ENCODE measurements at places on chromosomes 12 and 14.
A peak's percentile ranks its signal among the peaks of the same experiment; 100 is the strongest.

GRCh38 chr14:71380271-71380670 lies 473.0 kb downstream of the PCNX1 start:
- DNase-seq, result peak; percentile 44

DNA sequence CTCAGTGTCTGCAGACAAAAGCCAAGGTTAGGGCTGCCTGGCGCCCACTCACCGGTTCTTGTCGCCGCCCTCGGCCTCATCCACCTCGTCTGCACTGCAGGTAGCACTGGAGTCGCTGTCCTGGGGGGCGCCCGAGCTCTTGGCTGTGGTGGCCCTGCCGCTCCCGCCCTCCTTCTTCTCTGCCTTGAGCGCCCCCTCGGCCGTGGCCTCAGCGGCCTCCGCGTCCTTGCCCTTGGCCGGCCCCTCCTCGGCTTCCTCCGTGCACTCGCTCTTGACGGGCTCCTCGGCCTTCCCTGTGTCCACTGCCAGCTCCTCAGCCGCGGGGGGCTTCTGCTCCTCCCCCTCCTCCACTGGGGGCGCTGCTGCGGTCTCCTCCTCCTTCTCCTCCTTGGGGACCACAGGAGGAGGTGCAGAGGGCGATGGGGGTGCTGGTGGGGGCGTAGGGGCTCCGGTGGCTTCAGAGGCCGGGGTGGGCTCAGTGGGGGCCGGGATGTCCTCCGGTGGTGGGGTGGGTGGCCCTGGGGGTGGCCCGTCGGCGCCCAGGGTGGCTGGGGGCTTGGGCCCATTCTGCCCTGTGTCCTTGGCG lies 77.2 kb downstream of the RFLNA start:
- no peak for DNase-seq

GRCh38 chr12:12909228-12909994 lies 18.0 kb downstream of the GPRC5A start:
- DNase-seq, result no peak

DNA sequence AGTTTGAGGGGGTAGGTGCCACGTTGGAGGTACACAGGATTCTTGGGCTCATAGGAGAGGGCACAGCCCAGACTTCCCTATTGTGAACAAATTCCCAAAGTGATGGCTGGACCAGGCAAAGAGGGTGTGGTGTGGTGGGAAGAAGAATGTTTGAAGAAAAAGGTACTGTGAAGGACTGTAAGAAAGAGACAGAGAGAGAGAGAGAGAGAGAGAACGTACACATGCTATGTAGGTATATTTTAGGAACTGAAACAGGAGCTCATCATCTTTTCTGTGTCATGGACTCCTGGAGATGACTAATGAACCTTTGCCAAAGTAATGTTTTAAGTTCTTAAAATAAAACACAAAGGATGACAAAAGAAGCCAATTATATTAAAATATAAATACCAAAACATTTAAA lies 24.5 kb downstream of the SLC17A8 start:
- no peak for DNase-seq

- no peak for DNase-seq
Measured at GRCh38 chr12:124380796-124381455, 86.0 kb downstream of the RFLNA start.

GRCh38 chr12:6928022-6928702 lies 403 bp downstream of the ATN1 start:
- no peak for DNase-seq

DNA sequence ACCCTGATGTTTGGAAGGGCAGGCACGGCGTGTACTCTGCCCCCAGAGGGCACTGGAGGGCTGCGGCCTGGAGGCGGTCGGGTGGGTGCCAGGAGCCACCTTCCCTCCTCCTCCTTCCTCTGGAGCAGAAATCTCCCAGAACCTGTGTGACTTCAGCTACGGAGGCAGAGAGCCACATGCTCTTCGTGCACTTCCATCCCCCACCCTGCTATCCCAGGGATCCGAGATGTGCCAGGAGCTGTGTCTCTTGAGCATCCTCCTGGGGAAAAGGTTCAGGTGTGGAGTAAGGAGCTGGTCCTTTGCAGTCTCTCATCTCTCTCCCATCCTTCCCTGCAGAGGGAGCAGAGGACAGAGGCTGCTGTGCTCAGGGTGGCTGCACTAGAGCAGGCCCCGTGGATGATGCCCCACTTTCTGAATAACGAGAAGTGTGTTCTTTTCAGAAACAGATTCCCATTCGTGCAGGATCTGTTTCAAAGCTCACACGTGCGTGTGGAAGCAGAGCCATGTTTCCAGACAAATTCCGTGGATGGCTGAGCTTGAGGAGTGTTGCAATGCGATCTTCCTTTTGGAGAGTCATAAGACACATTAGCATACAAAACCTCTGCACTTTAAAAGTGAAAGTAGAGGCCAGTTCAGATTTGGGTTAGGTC lies 162.9 kb downstream of the ADGRD1 start:
- no peak for DNase-seq

DNA sequence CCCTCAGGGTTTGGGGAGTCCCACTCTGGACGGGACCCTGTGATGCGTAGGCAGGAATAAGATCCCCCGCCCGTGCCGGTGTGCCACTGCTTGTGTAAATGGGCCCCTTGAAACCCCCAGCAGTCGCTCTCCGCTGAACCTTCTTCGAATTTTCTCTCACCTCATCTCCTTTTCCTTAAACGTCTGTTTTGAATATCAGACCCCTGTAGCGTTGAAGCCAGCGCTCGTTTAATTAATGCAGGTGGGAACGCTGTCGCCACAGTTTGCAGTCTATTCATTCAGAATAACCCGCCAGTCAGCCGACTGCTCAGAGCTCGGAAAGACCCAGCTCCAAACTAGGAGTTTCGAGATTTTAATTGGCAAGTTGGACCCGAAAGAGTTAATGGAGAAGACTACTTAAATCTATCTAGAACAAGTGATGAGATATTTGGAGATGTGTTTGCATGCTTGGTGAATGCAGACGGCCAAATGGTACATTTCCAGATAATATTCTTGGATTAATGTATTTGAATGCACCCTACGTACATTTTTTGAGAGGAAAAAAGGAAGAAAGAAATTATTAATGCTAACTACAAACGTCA lies 739 bp upstream of the PPP2R5E start:
- no peak for DNase-seq

- DNase-seq, result no peak
Measured at GRCh38 chr12:91811481-91812287, 334.0 kb downstream of the BTG1 start.

DNA sequence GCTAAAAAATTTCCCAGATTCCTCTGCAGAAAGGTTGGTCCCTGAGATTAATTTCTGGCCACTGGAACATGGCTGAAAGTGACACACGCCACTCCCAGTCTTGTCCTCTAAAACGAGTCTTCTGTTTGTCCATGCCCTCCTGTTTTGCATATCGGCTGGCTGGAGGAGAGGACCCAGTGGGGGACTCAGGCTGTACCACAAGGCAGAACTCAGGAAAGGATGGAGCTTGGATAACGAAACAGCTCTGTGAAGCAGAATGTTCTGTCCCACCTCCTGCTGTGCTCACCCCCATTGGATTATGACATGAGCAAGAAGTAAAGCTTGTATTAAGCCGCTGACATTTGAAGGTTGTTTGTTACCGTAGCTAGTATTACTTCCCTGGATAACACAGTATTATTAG lies 856.2 kb downstream of the BCL11B start:
- no peak for DNase-seq

- DNase-seq, result no peak
Measured at GRCh38 chr12:129076441-129077320, 223.4 kb downstream of the GLT1D1 start.

- DNase-seq, result no peak
Measured at GRCh38 chr12:93085383-93086287, 156.5 kb upstream of the EEA1 start.

- no peak for DNase-seq
Measured at GRCh38 chr12:122022393-122023338, 982 bp downstream of the BCL7A start.

GRCh38 chr12:121334513-121335343 lies 17.5 kb downstream of the ANAPC5 start:
- peak; percentile 41 for DNase-seq

DNA sequence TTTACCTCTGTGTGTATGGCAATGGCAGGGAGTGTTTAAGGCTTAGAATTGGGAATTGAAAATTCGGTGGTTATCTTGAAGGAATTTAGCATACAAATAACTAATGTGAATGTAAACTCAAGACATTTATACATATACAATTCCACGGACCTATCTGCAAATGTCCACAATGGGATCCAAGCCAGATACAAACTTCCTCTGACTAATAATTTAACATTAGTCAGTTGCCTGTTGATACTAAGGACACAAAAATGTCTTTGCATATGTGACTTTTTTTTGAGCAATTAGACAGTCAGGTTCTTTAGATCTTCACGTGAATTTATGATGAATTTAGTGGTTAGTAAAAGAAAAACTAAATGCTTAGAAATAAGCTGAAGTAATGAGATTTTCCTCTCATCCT lies 40.5 kb downstream of the ESR2 start:
- DNase-seq, result peak; percentile 28

- DNase-seq, result no peak
Measured at GRCh38 chr14:103882503-103883262, 35.3 kb upstream of the PPP1R13B start.

DNA sequence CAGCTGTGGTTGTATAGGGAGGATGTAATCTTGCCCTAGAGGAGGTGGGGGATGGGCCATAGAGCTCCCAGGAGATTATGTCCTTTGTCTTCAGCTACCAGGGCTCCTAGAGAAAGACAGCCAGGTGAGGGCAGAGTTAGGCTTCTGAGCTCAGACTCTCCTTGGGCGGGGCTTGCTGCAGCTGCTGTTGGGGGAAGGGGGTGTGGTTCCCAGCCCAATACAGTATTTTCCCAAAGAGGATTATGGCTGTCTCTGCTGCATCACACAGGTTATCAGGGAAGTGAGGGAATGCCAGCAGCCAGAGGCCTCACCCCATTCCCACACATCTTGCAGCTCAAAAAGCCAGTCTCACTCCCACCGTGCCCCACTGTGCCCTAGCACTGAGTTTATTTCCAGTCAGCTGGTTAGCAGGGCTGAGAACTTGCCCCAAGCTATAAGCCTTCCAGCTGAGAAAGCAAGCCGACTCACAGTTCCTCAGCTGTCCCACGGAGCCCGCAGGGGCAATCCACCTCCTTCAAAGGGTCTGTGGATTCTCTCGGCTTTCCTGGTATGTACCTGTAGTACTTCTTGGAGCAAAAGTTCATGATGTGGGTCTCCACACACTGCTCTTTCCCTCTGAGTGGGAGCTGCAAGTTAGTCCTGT lies 217.3 kb upstream of the CPNE8 start:
- no peak for DNase-seq
